Activated T-cell treated with anti-CD3 and anti-CD28 coated beads for 4 hours (primary cell): ENCODE measurements at places on chromosomes 1 and 21.

DNA sequence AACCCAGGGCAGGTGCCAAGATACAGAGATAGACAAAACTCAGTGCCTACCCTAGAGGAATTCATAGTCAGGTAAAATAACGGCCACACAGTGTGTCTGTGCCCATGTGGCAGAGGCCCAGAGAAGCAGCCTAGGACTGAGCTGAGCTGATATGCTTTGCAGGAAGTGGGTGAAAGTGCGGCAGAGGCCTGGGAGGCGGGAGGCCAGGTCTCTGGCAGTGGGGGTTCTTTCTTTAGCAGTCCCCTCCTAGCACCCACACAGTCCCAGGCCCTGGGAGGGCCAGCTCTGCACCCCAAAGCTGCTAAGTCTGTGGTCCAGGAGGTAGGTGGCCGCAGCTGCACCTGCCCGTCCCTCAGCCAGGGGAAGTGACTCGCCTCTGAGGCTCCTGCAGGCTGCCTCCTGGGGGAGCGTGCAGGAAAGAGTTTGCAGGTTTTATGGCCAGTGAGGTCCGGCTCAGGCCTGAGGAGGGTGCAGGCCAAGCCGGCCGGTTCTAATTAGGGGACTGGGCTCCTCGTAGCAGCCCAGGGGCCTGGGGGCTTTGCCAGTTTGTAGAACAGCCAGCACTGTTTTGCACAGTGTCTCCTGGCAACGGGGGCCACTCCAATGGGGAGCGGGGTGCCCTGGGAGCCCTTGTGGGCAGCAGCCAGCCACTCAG lies 107.9 kb downstream of the SPSB1 start:
- DNase-seq = peak; percentile 3

DNA sequence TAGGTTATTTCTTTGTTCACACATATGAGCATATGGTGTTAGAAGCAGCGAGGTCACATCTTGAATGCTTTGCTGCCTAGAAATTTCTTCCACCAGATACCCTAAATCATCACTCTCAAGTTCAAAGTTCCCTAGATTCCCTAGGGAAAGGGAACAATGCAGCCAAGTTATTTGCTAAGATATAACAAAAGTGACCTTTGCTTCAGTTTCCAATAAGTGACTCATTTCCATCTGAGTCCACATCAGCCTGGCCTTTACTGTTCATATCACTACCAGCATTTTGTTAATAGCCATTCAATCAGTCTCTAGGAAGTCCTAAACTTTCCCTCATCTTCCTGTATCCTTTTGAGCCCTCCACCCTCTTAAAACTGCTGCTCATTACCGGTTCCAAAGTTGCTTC lies 1502.5 kb downstream of the KCNT2 start:
- no peak for DNase-seq

GRCh38 chr1:97245682-97246081 lies 524.1 kb downstream of the PTBP2 start:
- DNase-seq = no peak

DNA sequence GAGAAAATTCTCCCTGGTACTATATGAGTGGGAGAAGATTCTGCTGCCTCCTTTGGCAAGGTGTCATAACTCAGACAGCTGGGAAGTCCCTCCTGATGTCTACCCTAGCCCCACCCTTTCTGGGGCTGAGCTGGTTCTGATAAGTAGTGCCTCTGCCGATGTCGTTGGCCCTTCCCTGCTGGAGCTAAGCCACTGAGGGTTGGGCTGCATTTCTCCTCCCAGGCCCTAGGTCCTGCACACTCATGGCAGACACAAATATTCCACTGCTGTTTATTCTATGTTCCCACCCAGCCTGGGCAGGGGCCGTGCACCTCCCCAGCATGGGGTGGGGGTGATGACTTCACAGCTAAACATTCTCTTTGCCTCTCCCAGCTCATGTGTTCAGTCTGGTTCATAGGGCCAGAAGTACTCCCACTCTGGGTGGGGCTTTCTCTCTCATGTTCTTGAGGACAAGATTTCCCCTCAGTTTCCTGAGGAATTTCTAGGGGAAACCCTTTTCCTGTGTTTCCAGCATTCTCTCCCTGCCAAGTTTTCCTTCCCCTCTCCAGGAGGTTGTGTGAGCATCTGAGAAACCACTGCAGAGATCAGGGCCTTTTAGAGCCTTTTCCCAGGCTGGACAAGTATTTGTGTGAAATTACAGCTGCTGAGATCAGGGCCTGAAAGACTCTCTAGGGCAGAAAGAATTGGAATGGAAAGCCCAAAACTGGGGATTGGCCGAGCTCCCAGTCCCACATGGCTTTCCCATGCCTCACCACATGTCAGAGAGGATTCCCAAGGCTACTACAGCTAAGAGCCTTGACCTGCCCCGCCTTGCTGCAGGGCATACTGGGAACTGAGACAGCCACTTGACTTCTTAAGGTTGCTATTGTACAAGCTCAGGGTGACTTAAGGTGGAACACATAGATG lies 66.2 kb downstream of the ATP2B4 start:
- DNase-seq = no peak

DNA sequence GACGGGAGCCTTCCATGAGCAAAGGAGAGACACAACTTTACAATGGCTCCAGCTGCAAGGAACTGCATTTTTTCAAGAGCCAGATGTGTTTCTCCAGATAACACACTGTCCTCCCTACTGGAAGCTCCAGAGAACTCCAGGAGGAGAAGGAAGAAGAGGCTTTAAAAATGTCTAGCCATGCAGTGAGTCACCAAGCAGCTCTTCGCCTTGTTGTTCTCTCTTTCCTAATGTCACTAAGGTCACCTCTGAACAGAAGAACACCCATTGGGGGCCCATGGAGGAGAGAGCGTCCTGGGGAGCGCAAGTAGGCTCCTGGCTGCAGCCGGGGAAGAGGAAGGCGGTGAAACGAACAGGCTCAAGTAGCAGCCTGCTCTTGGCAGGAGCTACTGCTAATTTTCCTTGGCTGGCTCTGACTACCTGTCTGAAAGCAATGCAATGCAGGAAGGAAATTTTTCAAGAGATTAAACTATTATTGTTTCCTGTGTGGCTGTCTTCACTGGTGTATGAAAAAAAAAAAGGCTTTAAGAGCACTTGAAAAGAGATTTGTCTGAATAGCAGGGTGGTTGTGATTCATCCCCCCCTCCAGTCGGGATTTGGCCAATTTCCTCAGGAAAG lies 321.9 kb downstream of the SETD4 start:
- DNase-seq = no peak

- no peak for DNase-seq
These were observed 323.3 kb upstream of the LYPLAL1 start for GRCh38 chr1:218850367-218850766.

GRCh38 chr1:9057851-9058250 lies 11.6 kb downstream of the SLC2A5 start:
- DNase-seq = no peak

DNA sequence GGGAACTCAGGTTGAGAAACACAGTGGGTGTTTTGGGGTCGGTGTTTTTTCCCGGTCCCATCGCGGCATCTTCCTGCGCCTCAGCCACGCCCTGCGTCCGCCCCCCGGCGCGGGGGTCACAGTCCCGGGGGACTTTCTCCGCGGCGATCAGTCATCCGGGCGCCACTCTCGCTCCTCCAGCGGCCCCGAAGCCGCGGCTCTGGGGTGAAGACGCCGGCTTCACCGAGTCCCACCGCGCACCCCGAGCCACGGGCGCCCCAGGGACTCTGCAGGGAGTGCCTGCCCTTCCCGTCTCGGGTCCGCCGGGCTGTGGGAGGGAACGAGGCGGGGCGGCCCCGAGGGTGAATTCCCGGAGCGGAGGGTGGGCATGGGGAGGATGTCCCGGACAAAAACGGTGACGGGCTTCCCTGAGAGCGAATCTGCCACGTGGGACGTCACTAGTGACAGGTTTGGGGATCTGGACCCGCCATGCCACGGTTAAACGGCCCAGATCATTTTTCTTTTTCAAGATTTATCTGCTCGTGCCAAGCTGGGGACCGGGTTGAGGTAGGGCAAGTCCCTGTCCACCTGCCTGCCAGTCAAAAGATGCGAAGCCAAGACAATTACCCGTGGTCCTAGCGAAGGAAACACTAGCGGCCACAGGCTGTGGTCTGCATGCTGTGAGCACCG lies 717 bp upstream of the BATF3 start:
- DNase-seq = peak; percentile 58

GRCh38 chr21:41808094-41808493 lies 41.2 kb upstream of the RIPK4 start:
- no peak for DNase-seq

DNA sequence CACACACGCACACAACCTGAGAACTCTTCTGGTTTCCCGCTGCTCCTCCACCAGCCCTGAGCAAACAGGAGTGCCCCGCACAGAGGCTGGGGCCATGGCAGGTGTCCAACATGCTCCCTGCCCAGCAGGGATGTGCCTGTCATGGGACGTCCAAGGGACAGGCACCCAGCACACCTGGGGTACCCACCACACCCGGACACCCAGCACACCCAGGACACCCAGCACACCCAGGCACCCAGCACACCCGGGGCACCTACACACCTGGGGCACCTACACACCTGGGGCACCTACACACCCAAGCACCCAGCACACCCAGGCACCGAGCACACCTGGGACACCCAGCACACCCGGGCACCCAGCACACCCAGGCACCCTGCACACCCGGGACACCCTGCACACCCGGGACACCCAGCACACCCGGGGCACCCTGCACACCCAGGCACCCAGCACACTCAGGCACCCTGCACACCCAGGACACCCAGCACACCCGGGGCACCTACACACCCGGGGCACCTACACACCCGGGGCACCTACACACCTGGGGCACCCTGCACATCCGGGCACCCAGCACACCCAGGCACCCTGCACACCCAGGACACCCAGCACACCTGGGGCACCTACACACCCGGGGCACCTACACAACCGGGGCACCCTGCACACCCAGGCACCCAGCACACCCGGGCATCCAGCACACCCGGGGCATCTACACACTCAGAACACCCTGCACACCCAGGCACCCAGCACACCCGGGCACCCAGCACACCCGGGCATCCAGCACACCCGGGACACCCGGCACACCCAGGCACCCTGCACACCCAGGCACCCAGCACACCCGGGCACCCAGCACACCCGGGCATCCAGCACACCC lies 37.9 kb downstream of the UBE2G2 start:
- DNase-seq = no peak

DNA sequence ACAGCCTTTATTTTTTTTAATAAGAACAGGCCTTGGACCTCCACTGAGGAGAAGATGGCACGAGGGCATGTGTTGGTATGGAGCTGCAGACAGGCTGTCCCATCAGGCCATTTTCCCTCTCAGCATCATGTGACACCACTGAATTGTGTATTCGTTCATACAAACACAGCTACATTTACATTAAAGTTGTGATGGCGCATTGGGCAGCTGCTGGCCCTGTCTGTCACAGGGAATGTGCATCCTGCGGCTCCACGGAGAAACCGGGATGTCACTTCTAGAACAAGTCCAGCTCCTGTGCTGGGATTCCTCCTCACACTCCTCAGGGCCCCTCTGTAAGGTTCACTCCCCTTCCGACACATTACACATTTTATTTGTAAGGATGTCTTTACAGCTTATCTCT lies 147.6 kb upstream of the TNR start:
- DNase-seq = no peak

- DNase-seq = no peak
These were observed 16.2 kb downstream of the SLC16A1 start for GRCh38 chr1:112939810-112940209.

DNA sequence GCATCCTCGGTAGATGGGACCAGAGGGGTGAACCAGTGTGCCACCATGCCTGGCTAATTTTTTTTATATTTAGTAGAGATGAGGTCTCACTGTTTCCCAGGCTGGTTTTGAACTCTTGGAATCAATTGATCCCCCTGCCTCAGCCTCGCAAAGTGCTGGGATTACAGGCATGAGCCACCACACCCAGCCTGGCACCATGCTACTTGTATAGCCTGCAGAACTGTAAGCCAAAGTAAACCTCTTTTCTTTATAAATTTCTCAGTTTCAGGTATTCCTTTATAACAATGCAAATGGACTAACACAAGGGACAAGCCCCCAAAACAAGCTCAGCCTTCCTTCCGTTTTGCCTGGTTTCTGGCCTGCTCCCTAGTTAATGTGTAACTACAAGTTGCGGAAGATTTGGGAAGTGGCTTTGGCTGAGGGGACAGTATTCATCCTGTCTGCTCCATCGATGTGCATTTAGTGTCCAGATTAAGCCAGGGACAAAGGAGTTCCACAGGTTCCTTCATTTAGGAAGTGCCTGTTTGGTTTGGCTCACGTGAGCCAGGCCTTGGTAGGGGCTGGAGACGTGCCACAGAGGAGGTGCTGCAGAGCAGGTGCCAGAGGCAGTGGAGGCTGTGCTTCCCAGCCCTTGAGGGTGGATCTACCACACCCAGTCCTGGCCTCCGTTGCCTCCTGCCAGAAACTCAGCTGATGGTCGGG lies 4.4 kb downstream of the AVPR1B start:
- no peak for DNase-seq

GRCh38 chr1:45557422-45557944 lies 6.9 kb downstream of the AKR1A1 start:
- no peak for DNase-seq

DNA sequence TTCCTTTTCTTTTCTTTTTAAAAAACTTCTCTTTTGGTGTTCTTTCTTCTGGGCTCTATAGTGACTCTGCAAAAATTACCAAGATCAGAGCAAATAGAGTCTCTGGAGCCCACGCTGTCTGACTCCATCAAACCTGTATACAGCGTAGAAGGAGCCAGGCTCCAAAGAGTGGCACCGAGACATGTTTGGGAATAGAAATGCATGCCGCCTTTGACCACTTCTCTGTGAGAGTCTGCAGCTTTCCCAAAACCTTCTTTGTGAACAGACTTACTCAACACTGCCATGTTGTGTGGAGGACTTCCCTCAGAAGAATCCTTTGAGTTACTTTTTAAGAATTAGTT lies 55.3 kb downstream of the GORAB start:
- DNase-seq = no peak

DNA sequence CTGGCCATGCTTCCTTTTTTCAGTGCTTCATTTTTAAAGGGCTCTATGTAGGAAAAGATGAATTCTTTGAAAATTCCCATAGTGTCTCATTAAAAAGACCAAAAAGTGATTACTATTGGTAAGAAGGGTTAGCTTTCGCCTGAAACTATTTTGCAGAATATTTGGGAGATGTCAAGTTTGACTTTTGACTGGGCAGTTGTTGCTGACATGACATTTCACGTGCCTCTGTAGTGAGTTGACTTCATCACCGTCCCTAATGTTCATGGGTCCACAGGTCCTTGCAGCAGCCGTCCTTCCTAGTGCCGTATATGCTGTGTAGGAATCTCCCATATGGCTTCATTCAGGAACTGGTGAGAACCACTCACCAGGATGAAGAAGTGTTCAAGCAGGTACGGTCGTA lies 88.7 kb upstream of the KIF1B start:
- no peak for DNase-seq

GRCh38 chr1:5509664-5510452 lies 482.4 kb downstream of the NPHP4 start:
- peak; percentile 66 for DNase-seq

- DNase-seq = no peak
These were observed 376.0 kb downstream of the SMYD3 start for GRCh38 chr1:246131095-246131494.
